ENCODE measurements at places on chromosomes 16 and 17.

DNA sequence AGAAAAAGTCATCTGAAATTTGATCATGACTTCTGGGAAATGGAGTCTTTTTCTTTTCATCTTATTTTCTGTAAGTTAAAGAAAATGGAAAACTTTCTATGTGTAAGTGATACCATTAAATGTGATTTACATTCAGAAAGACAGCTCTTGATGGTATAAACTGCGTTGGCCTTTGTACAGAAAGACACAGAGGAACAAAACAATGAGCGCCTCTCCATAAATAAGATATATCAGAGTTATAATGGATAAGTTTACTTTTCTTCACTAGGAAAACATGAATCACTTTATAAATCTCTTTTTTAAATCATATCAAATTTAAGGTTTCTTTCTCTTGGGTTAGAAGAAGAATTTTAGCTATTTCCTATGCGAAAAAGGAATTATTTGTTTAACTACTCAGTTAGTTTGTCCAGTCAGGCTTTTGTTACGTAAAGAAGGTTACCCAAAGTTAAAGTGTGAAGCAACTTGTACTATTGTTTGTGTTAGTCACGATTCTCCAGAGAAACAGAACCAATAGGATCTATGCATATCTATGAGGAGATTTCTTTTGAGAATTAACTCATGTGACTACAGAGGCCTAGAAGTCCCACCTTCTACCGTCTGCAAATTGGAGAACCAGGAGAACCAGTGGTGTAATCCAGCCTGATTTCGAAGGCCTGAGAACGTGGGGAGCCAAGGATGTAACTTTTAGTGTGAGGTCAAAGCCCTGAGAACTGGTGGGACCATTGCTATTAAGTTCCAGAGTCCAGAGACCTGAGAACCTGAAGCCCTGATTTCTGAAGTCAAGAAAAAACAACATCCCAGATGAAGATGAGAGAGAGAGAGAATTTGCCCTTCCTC, 295.4 kb upstream of the KCNJ16 start:
- no peak for DNase-seq
- no peak overlapping the region for H3K27ac ChIP-seq
- no peaks in the 10 kb centered on the region for H3K4me1 ChIP-seq
- no peaks in the 10 kb centered on the region for H3K27me3 ChIP-seq

GRCh38 chr17:68941761-68942160, 13.4 kb downstream of the ABCA8 start:
- H3K36me3 ChIP-seq, result no peaks in the 10 kb centered on the region
- no peak overlapping the region for H3K4me3 ChIP-seq
- no peaks in the 10 kb centered on the region for H3K4me1 ChIP-seq

DNA sequence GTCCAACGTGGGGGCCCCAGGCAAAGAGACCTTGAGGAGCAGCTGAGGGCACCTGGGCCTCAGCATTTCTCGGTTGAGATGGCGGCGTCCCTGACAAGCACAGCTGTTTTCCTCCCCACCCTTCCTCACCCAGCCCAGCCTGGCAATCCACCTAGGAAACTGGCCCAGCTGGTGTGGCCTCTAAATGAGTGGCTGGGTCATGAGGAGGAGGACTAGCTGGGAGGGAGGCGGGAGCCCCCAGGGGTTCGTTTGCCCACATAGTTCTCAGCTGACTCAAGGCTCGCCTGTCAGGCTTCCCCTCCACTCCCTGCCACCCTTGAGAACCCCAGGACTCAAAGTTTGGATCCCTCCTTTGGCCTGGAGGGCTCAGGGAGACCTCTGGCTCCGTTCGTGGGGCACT, 5.9 kb downstream of the RNF222 start:
- no peak overlapping the region for H3K27ac ChIP-seq
- H3K4me1 ChIP-seq, result peaks cover 17% of the 10 kb centered on the region
- DNase-seq, result no peak
- H3K27me3 ChIP-seq, result no peaks in the 10 kb centered on the region
- H3K4me3 ChIP-seq, result no peak overlapping the region

GRCh38 chr16:787321-787966, 737 bp downstream of the RPUSD1 start:
- peaks cover 34% of the 10 kb centered on the region for H3K4me1 ChIP-seq
- peak overlapping the region; percentile 87 for H3K4me3 ChIP-seq
- no peak overlapping the region for H3K27ac ChIP-seq
- H3K36me3 ChIP-seq, result peaks cover 10% of the 10 kb centered on the region

DNA sequence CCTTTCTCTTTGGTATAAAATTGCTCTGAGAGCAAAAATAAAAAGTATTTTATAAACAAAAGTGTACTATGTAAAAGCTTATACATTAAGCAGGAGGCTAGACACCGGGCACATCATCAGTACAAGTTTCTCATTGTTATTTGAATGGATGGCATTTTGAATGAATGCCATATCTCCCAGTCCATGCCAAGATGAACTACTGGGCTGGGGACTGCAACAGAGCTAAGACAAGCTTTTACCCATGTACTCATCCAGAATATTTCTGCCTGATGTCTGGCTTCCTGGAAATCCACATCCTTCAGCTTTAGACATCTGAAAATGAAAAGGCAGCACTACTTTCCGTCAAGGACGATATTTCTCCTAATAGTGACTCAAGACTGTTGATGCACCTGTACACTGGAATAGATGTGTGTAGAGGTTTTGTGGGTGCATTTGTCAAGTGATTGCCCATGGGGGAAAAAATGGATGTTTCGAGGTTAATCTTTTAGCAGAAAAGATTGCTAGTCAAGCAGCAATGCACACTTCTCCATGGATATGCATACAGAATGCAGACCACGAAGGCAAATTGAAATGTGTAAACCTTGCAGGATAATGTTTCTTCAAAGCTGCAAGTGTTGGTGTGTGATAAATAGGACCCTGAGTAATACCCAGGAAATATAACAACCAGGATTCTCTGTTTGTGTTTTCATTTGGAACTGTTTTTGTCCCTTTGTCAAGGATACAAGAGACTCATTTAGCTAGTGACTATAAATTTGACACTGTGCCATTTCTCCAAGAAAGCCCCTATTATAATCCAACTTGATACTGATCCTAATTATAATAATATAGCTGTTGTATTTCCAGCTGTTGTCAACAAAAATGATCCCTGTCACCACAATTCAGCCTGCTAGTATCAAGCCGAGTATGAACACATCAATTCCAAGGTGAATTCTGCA, 173.8 kb downstream of the CDH8 start:
- H3K4me3 ChIP-seq, result no peak overlapping the region
- H3K27ac ChIP-seq, result no peak overlapping the region
- no peaks in the 10 kb centered on the region for H3K4me1 ChIP-seq
- no peak for DNase-seq
- H3K36me3 ChIP-seq, result no peaks in the 10 kb centered on the region

GRCh38 chr17:79803997-79804855, 7.3 kb upstream of the CBX8 start:
- H3K4me3 ChIP-seq, result no peak overlapping the region
- DNase-seq, result no peak
- H3K27ac ChIP-seq, result no peak overlapping the region
- H3K27me3 ChIP-seq, result peaks cover 97% of the 10 kb centered on the region
- peaks cover 70% of the 10 kb centered on the region for H3K4me1 ChIP-seq
- no peaks in the 10 kb centered on the region for H3K36me3 ChIP-seq

DNA sequence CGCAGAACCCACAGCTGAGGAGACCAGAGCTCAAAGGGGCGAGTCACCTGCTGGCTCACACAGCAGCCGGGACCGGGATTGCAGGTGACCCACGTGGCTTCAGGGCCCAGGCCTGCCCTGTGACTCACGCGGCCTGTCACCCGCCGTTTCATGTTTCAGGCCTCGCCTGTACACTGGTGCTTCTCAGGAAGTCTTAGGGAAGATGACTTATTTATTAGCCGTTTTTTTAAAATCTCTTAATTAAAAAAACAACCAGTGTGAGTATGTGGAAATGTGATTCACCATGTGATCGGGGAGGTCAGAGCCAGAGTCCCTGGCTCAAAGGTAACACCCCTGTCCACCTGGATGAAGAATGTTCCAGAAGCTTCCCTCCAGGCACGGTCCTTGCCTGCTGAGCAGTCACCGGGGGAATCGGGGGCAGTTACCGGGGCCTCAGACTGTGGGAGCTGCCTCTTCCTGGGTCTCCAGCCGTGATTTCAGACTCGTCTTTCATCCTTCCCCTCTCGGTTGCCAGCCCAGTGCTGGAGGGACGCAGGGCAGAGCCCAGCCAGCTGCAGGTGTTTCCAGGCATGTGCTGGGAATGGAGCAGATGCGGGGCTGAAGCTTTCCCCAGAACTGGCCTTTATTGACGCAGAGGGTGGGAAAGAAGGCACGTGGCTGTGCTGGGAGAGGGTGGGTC, 49.3 kb downstream of the CMIP start:
- H3K36me3 ChIP-seq, result no peaks in the 10 kb centered on the region
- H3K4me1 ChIP-seq, result peaks cover 48% of the 10 kb centered on the region
- peak; percentile 4 for DNase-seq
- H3K27me3 ChIP-seq, result no peaks in the 10 kb centered on the region
- H3K4me3 ChIP-seq, result no peak overlapping the region

GRCh38 chr16:69350536-69351133, 951 bp downstream of the TMED6 start:
- H3K27ac ChIP-seq, result no peak overlapping the region
- H3K4me1 ChIP-seq, result no peaks in the 10 kb centered on the region
- no peaks in the 10 kb centered on the region for H3K27me3 ChIP-seq
- H3K36me3 ChIP-seq, result peaks cover 25% of the 10 kb centered on the region
- no peak overlapping the region for H3K4me3 ChIP-seq

DNA sequence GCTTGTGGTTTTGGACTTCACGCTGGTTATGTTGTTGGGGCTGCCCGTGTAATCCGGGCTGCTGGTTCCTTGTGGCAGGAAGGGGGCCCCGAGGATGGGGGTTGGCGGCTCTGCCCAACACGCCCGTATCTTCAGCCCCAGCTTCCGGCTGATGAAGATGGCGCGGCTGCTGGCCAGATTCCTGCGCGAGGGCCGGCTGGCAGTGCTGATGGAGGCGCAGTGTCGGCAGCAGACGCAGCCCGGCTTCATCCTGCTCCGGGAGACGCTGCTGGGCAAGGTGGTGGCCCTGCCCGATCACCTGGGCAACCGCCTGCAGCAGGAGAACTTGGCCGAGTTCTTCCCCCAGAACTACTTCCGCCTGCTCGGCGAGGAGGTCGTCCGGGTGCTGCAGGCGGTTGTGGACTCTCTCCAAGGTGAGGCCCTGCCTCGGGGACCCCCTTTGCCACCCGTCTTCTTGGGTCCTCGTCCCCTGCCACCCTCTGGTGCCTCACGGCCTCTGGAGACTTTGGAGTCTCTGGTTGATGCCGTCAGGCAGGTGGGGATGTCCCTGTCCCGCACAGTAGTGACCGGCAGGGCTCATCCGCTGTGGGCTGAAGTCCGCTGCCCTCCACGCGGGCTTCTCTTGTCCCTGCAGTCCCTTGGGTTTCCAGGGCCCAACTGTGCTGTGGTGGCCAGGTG, 2.2 kb downstream of the TELO2 start:
- DNase-seq, result no peak
- H3K27me3 ChIP-seq, result no peaks in the 10 kb centered on the region
- H3K36me3 ChIP-seq, result peaks cover 35% of the 10 kb centered on the region
- no peak overlapping the region for H3K27ac ChIP-seq
- H3K4me1 ChIP-seq, result peaks cover 27% of the 10 kb centered on the region
- H3K4me3 ChIP-seq, result no peak overlapping the region

- H3K27me3 ChIP-seq, result peaks cover 16% of the 10 kb centered on the region
- H3K4me1 ChIP-seq, result peaks cover 20% of the 10 kb centered on the region
- peaks cover 22% of the 10 kb centered on the region for H3K36me3 ChIP-seq
- DNase-seq, result no peak
- H3K27ac ChIP-seq, result no peak overlapping the region
These were observed 15.3 kb downstream of the ENGASE start for GRCh38 chr17:79089720-79090442.

GRCh38 chr16:4402439-4403132, 13.8 kb downstream of the CORO7 start:
- H3K36me3 ChIP-seq, result peaks cover 87% of the 10 kb centered on the region
- peak; percentile 78 for DNase-seq
- no peaks in the 10 kb centered on the region for H3K27me3 ChIP-seq
- no peak overlapping the region for H3K27ac ChIP-seq
- H3K4me1 ChIP-seq, result peaks cover 23% of the 10 kb centered on the region

DNA sequence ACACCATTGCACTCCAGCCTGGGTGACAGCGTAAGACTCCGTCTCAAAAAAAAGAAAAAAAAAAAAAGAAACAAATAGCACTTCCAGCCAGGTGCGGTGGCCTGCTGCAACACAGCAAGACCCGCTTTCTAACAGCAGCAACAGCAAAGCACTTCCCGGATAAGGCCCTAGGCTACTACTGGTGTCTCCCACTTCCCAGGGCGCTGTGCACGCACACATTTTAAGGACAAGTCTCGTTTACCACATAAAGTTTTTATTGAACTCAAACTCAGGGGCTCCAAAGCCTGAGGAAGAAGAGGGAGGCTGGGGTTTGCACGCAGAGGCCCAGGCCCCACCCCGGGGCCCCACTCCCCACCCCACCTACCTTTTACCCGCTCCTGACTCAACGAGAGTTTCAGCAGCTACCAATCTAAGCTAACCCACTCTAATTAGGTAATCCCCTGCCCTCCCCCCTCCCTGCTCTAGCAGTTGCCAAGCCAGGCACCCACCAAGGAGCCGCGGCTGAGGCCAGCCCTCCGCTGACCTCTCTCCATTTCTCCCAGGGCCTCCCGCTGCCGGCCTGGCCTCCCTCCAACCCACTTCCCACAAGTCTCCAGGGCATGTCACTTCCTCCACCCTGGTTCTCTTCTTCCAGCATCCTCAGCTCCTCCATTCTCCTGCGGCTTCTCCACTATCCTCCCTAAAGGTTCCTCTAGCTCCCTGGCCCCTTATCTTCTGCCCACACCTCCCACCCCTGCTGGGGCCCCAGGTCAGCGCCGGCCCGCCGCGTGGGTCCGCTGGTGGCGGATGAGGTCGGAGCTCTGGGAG, 2.4 kb downstream of the ZNF768 start:
- H3K36me3 ChIP-seq, result peaks cover 30% of the 10 kb centered on the region
- no peak overlapping the region for H3K27ac ChIP-seq
- H3K4me1 ChIP-seq, result peaks cover 31% of the 10 kb centered on the region
- DNase-seq, result no peak
- no peak overlapping the region for H3K4me3 ChIP-seq

GRCh38 chr17:45270828-45271418, 9.0 kb upstream of the SPATA32 start:
- H3K36me3 ChIP-seq, result peaks cover 87% of the 10 kb centered on the region
- peak; percentile 73 for DNase-seq
- H3K4me1 ChIP-seq, result peaks cover 6% of the 10 kb centered on the region
- no peak overlapping the region for H3K4me3 ChIP-seq
- H3K27ac ChIP-seq, result no peak overlapping the region
- no peaks in the 10 kb centered on the region for H3K27me3 ChIP-seq

GRCh38 chr16:78754713-78755112, 655.3 kb downstream of the WWOX start:
- no peaks in the 10 kb centered on the region for H3K27me3 ChIP-seq
- H3K27ac ChIP-seq, result no peak overlapping the region
- no peak for DNase-seq
- H3K4me1 ChIP-seq, result peaks cover 6% of the 10 kb centered on the region
- no peaks in the 10 kb centered on the region for H3K36me3 ChIP-seq
- H3K4me3 ChIP-seq, result no peak overlapping the region

- DNase-seq, result no peak
- H3K4me3 ChIP-seq, result no peak overlapping the region
- H3K36me3 ChIP-seq, result no peaks in the 10 kb centered on the region
- peak overlapping the region; percentile 59 for H3K27ac ChIP-seq
These were observed 73.3 kb downstream of the XYLT1 start for GRCh38 chr16:17397499-17397891.

GRCh38 chr17:33113991-33114370, 122.3 kb downstream of the SPACA3 start:
- no peaks in the 10 kb centered on the region for H3K36me3 ChIP-seq
- H3K4me3 ChIP-seq, result no peak overlapping the region
- H3K27me3 ChIP-seq, result no peaks in the 10 kb centered on the region
- no peak for DNase-seq
- no peak overlapping the region for H3K27ac ChIP-seq
- no peaks in the 10 kb centered on the region for H3K4me1 ChIP-seq

GRCh38 chr17:75077496-75078283, 10.1 kb upstream of the SLC16A5 start:
- no peaks in the 10 kb centered on the region for H3K36me3 ChIP-seq
- peak overlapping the region; percentile 29 for H3K27ac ChIP-seq
- peaks cover 28% of the 10 kb centered on the region for H3K4me1 ChIP-seq
- H3K4me3 ChIP-seq, result peak overlapping the region; percentile 48
- H3K27me3 ChIP-seq, result no peaks in the 10 kb centered on the region

Measured in CD4-positive, alpha-beta T cell (primary cell).